ENCODE measurements at places on chromosomes 1 and 21.

- DNase-seq, result no peak
These were observed 423.5 kb downstream of the OMA1 start for GRCh38 chr1:58123051-58123450.

DNA sequence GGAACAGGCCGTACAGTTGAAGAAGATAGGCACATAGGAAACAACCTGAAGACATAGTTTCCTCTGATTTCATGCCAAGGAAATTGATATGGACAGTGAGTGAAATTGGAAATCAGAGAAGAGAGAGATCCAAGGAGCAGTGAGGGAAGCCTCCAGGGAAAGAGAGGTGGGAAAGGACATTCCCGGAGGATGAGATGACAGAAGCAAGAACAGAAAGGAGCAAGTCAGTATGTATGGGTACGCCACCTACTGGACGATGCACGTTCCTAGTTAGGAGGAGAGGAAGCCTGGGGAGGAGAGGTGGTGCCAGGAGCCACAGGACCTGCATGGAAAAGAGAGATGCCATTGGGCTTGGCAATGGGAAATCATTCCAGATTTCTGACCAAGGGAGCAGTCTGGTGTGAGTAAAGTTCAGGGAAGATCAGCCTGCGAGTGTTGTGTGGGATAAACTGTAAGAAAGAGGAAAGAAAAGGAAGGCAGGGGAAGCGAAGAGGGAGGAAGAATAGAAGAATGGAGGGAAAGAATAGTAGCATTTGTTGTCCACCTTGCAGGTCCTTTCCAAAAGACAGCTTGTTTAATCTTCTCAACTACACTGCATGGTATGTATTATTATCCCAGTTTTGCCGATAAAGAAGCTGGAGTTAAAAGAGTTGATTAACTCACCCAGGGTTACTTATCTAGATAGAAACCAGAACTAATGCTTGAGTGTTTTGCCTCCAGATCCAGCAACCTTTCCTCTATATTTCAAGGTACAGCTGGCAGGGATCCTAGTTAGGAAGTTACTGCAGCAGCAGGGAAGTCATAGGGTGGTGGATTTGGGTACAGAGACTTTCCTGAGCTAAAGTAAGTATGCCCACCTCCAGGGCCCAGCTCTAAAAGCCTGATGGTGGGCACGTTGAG, 27.4 kb downstream of the C1orf116 start:
- peak; percentile 48 for DNase-seq

GRCh38 chr1:208040821-208041297, 129.9 kb upstream of the CD34 start:
- DNase-seq, result no peak

DNA sequence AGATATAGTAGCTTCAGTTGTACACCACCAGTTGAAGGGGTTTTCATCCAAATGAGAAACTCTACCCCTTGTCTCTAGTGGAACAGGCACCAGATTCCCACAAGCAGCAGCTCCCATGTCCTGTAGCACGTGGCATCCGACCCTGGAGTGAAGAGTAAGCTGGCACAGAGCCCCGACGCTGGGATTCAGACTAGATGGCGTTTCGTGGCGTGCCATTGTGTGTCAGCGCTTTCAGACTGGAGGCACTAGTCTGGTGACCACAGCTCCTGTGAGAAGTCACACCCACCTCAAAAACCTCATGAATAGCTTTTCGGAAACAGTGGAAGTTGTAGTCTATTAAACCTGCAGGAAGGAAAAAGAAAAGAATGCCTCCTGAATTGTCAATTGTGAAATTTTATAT, 20.2 kb downstream of the RRAGC start:
- no peak for DNase-seq

DNA sequence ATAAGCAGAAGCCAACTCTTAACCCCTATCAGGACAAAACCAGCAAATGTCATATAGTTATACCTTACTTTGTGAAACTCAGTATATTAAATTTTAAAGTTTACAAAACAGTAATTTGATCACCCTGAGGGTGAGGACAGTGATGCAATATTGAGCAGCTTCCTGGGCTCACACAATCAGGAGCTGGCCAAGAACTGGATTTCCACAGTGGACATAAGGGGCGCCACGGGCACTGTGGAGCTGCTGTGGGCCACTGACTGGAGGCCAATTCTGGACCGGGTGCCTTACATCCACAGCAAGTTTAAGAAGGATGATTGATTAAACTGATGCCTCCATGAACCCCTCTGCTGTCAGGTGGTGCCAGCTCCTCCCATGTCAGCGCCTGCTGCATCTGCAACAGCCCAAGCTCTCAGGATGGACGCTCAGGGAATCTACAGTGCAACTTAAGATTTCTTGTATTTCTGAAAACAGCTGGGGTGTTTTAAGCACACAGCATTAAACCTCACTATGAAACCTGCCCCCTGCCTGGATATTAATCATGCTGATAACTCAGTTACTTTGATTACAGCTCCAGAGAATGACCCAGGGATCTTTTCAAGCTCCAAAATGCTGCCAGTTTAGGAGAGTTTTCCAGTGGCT, 55.9 kb downstream of the TOR3A start:
- DNase-seq, result no peak

DNA sequence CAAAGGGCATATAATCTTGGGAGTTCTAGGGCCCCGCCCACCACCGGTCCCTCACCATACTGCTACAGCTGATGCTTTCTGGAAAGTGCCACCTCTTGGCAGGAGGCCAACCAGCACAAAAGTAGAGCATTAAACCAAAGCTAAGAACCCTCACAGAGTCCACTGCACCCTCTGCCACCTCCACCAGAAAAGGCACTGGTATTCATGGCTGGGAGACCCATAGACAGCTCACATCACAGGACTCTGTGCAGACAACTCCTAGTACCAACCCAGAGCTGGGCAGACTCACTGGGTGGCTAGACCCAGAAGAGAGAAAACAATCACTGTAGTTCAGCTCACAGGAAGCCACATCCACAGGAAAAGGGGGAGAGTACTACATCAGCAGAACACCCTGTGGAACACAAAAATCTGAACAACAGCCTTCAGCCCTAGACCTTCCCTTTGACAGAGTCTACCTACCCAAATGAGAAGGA, 10.8 kb downstream of the THEM4 start:
- no peak for DNase-seq

Data from pancreas (tissue), 10 donors.